ENCODE measurements at places on chromosomes 1 and 21.

GRCh38 chr1:20184997-20185833 lies 681 bp upstream of the UBXN10 start:
- DNase-seq = no peak

GRCh38 chr1:168379104-168379860 lies 98.6 kb downstream of the TBX19 start:
- no peak for DNase-seq

GRCh38 chr1:85576266-85576641 lies 4.3 kb upstream of the CCN1 start:
- DNase-seq = no peak

DNA sequence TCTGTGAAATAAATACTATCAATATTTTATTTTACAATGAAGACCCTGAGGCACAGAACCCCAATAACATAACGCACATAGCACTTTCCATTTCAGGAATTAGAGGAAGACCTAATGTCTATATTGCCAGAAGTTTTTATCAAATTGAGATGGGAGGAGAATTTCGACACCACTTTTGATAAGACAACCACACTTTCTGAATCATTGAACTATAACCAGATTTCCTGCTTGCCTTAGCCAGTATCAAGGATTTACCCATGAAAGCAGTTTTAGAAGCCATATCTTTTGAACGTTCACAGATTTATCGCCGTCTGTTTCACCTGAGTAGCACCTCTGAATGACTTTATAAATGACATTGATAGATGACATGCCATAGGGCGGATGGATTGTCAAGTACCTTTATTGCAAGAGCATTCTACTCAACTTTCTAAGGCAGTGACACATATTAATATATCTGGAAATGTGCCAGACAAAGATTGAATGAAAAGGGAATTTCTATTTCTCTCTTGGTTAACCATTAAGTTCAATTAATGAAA lies 768.4 kb downstream of the LTN1 start:
- DNase-seq = no peak

DNA sequence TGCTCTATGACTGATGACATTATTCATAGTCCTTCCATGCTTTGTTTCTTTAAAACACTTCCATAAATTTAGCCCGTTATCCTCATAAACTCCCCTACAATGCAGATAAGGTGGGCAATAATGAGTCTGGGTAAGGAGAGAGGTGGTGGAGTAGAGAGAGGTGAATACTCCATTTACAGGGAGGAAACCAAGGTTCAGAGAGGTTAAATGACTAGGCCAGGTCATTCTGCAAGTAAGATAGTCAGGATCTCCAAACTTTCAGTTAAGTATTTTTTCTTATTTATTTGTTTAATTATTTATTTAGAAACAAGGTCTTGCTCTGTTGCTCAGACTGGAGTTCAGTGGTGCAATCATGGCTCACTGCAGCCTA lies 26.1 kb downstream of the PAFAH2 start:
- no peak for DNase-seq

DNA sequence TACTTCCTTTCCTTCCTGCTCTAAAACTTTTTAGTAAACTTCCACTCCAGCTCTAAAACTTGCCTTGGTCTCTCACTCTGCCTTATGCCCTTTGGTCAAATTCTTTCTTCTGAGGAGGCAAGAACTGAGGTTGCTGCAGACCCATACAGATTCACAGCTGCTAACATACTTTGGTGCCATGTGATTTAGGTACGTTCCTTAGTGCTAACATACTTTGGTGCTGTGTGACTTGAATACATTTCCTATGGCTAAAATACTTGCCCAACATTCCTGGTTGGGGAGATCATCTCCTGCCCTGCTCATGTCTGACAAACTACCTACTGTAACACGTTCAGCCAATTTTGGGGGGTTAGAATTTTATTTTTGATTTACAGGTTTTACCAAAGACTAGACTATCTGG lies 6.8 kb upstream of the ZBTB40 start:
- DNase-seq = no peak

DNA sequence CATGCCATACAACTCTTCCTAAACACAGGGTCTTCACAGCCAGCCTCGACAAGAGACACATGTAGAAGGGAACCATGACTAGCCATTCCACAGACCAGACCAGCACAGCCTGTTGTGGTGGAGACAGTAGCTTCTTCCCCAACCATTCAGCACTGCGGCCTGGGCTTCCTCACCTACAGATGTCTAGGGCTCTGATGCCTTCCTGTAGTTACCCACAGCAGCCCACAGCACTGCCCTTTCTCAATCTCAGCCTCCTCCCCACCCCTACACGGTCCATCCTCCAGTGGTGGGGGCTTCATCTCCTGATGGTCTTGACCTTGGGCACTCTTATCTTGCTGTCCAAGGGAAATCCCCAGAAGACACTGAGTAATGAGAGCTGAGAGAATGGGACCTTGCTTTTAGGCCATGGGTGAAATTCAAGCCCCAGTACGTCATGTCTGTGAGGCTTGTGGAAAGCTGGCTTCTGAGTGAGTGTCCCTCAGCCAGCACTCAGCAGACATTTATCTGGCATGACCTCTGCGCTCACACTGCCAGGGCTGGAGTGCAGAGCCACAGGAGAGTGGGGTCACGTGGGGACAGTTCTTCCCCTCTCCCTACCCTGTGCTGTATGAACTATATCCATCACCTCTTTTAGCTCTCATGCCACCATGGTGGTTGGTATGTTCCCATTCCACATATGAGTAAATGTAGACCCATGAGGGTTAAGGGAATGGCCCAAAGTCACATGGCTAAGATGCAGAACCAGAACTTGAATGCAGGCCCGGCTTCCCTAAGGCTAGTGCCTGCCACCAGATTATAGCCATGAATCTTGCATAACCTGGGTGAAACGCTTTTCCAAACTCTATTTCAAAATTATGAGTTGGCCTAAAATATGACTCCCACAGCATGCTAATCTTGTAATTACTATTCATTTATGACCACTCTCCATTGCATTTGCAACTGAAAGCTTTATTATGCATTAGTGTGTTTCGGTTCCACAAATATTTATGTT lies 104.7 kb downstream of the HIVEP3 start:
- DNase-seq = no peak

GRCh38 chr1:34362949-34363348 lies 186.2 kb downstream of the C1orf94 start:
- no peak for DNase-seq

DNA sequence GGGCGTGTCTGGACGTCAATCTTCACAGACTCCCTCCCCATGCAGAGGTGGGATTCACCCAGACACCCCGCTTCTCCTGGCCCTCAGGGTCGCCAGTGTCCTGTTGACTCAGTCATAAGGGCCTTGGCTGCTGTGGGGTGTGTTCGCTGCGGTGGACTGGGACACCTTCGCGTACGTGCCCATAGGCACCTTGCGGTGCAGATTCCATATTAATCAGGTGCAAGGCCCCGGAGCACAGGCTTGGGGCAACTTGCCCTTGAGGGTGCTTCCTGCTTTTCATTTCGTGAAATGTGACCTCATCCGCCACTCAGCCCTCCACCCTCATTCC lies 398 bp upstream of the SLC30A10 start:
- DNase-seq = no peak

DNA sequence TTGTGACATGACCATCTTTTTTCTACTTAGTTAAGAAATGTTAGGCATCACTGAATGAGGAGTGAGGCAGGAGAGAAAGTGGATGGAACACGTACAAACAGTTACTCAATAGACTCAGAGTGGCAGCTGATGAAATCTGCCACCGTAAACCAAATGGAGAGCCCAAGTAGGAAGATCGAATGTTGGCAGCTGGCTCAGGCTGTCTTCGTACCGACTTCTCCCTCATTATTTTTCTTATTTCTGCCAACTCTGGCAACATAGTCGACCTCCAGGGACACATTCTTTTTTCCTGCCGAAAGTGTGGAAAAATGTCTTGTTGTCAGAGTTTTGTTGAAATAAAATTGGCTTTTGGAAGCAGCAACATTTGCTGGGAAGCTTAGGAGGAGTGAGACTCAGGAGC lies 143.3 kb downstream of the GREM2 start:
- no peak for DNase-seq

DNA sequence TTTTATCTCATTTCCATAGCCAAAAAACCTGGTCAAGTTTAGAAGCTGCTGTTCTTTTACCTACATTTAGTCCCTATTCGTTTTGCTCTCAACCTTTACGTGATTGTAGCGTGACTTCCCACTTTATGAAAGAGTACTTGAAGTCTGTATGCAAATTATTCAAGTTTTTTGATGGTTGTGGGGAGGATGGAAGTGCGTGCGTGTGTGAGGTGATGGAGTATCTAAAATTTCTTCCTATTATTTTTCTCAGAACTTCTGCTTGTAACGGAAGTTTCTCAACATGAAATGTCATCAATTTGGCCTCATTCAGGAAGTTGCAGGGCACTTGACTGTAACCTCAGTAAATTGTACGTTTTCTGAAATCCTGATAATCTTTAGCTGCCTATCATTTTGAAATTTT lies 64.0 kb downstream of the SAMSN1 start:
- peak; percentile 82 for DNase-seq

GRCh38 chr1:29120947-29121485 lies 2.7 kb downstream of the TMEM200B start:
- peak; percentile 47 for DNase-seq

- no peak for DNase-seq
Observed at GRCh38 chr1:217472915-217473314, 158.0 kb downstream of the GPATCH2 start.

- no peak for DNase-seq
Observed at GRCh38 chr1:165303386-165303785, 53.1 kb downstream of the LMX1A start.

GRCh38 chr1:155893389-155894142 lies 17.6 kb downstream of the RIT1 start:
- peak; percentile 66 for DNase-seq

DNA sequence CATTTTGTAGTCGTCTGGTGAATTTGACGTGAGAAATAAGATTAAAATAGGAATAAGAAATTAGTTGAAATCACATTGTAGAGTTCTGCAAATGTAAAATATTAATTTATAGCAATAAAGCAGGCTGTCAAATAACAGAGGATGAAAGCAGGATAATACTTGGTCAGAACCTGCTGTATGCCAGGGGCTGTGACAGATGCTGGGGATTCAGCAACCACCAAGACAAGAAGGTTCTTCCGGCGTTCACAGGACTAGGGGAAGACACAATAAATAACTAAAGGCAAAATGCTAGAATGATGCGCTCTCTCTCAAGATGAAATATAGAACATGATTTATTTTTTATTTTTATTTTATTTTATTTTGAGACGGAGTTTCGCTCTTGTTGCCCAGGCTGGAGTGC lies 6.8 kb upstream of the PARK7 start:
- DNase-seq = no peak
